Stimulated activated CD4-positive, alpha-beta T cell treated with anti-CD3 and anti-CD28 coated beads, Interleukin-1b, Interleukin-23, amount 100 ng/mL, for 1 hour (primary cell): ENCODE measurements at places on chromosomes 16 and 17.

DNA sequence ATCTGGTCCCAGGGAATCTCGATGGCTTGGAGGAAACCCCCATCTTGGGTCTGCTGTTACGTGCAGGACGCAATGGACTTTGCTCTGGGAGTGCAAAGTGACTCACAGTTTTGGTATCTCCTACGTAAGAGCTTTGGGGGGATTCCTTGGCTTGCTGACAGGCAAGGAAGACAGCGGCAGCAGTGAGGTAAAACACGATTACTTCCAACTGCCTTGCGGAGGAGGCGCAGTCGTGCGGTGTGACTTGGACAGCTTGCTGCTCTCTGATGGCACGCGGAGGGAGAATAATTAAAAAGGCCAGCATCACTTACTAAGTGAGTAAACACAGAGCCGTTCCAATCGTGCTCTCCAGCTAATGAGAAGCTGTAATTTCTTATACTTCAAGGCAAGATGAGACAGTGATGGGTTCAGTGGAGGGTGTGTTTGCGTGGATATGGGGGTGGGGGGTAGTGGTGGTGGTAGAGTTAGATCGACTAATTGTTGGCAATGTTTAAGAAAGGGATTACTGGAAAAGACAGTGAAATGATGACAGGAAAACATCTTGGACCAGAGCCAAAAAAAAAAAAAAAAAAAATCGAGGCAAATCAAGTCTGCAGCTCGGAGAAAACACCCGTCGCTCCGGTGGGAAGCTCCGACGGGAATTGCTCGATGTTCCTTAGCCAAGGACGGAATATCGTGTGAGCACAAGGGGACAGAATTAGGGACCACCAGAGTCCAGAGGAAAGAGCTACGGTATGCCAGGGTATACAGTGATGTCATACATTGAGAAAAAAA is 184.8 kb upstream of the ZFHX3 start:
- no peak for DNase-seq

- DNase-seq, result no peak
Observed at GRCh38 chr16:21071741-21072140, 78.9 kb downstream of the DNAH3 start.

- no peak for DNase-seq
Observed at GRCh38 chr16:4814542-4815173, 12.2 kb upstream of the ROGDI start.

GRCh38 chr16:50478773-50479149 is 69.4 kb upstream of the NKD1 start:
- DNase-seq, result no peak

GRCh38 chr16:65749506-65749905 is 617.0 kb upstream of the CDH5 start:
- no peak for DNase-seq

GRCh38 chr17:39663688-39664580 is 1.2 kb upstream of the TCAP start:
- no peak for DNase-seq
